Tibial nerve (tissue), 4 donors: ENCODE measurements at places on chromosomes 2 and 18. TPM values are rescaled to one million over a fixed set of nuclear protein-coding genes. Genes with fewer than 3 reads are reported as not detected.

DNA sequence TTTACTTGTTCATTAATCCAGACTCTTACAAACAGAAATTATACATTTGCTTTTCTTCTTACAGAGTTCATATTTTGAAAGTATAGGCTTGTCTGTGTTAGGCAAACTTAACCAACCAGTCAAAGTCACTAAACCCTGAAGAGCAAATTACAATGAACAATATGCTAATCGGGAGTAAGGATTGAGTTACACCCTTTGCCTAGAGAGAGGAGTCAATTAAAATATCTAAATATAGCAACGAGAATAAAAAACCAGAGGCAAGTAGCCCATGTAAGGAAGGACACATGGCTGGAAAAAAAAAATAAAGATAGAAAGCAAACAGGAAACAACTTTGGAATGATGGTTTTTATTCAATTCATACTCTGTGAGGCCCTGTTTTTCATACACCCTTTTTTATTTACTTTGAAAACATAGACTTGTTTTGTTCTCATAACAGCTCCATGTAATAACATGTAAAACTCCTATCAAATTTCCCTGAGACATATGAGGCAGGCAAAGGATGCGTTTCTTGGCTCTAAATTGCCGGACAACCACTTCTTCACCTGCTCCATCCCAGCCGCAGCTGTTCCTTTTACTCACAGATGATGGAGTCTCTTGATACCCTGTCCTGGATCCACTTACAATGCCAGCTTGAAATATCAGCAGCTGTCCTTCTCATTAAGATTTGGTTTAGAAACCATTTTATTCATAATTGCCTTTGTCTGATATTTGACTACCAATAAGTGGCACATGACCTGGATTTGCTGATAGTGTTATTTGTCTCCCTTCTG is 767.7 kb upstream of the GCFC2 start:
- DNase-seq, result no peak

Gene MROH2A
- total RNA-seq, result not detected

Gene CCNYL1
- total RNA-seq, result 15.9 TPM

Gene AQP12A
- total RNA-seq, result not detected

DNA sequence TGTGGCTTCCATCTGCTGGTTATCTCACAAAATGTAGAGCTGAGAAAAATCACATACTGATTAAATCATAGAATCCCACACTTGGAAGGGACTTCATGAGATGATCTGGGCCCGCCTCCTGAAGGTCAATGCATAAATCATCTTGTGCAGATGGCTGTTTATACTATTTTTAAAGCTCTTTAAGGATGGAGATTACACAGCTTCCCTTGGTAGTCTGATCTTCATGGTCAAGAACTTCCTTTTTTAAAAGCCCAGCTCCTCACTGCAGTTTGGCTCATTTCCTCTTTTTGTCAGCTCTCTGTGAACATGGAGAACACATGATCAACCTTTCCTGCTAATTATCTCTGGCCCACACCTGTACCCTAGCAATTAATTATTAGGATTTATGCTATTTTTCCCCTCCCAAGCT is 25.9 kb downstream of the GCG start:
- DNase-seq, result no peak

DNA sequence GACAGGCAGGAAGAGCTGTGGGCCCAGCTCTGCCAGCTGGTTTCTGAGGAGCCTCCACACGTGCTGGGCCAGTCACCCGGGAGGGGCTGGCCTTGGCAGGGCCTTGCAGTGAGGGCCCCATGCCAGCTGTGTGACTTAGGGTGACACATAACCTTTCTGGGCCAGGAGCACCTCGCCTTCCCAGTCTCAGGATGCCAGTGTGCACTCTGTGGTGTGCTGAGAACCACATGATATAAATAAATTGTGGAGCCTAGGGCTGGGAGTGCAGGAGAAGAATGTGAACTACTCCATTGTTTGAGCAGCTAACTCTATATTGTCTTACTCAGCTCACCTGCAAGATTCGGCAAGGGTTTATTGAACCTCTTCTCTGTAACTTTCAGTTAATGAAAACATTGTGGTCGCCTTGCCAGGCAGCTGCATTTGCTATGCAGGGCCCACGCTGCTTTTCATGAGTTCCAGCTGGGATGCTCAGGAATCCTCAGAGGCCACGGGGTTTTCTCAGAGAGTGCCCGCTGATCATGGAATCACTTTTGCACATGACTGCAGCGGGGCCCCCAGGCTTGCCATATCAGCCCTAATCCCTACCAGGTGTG is 222.3 kb downstream of the SH3RF3 start:
- no peak for DNase-seq

DNA sequence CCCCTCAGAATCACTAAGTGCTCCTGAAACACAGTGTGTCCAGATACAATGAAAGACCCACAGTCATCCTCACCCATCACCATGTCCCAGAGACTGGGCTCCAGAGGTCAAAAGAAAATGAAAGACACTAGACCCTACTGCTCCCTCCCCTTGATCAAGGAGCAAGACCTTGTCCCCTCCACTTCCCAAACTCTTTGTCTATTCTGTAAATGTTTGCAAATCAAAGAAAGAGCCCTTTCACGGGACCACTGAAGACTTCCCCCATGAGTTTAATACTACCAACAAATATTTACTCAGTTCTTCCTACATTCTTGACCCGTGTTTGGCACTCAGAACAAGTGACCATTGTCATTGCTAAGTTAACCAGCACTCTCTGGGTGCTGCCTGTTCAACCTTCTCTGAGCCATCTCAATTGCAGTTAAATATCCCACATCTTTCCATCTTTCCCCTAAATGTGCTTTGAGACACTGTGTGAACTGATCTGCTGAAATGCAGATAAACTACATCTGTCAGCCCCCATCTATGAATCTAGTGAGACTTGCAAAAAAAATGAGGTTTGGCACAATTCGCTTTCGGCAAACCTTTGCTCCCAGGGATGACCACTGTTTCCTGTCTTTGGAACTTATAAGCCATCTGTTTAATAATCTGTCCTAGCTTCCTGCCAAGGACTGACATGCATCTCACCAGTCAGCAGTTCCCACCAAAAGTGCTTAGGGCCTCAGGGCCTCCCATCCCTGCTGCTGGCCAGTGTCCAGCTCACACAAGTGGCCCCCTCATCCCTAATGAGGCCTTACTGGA is 170.3 kb downstream of the GFPT1 start:
- no peak for DNase-seq

Gene SP9
- not detected for total RNA-seq

Gene PROC
- not detected for total RNA-seq

DNA sequence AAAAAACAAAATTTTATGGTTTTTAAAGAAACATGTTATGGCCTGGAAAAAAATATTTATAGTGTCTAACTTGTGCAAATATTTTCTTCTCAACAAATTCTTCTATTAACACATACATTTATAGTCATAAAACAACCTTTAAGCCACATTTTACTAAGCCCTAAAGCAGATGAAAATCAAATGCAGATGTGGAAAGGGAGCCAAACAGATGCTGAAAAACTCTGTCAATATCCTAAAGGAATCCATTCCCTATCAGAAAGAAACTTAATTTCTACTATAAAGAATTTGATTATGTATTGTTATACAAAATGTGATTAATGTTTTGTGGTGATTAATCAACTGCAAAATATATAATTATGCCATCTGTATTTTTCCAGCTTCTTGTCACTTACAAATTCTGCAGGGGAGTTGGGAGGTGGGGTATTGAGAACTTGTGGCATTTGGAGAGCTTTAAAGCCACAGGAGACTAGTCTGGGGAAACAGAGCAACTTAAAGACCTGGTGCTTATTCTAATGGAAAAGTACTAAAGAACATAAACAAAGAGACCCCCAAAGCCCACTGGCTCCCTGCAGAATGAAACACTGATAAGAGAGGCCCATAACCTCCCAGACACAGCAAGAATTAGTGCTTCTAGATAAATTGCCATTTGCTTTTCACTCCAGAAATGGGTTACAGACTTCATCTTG is 1721.0 kb upstream of the PIK3C3 start:
- DNase-seq, result no peak

Gene PTPRM
- 92.4 TPM for total RNA-seq

GRCh38 chr18:47788621-47789020 is 141.8 kb downstream of the SMAD2 start:
- no peak for DNase-seq

DNA sequence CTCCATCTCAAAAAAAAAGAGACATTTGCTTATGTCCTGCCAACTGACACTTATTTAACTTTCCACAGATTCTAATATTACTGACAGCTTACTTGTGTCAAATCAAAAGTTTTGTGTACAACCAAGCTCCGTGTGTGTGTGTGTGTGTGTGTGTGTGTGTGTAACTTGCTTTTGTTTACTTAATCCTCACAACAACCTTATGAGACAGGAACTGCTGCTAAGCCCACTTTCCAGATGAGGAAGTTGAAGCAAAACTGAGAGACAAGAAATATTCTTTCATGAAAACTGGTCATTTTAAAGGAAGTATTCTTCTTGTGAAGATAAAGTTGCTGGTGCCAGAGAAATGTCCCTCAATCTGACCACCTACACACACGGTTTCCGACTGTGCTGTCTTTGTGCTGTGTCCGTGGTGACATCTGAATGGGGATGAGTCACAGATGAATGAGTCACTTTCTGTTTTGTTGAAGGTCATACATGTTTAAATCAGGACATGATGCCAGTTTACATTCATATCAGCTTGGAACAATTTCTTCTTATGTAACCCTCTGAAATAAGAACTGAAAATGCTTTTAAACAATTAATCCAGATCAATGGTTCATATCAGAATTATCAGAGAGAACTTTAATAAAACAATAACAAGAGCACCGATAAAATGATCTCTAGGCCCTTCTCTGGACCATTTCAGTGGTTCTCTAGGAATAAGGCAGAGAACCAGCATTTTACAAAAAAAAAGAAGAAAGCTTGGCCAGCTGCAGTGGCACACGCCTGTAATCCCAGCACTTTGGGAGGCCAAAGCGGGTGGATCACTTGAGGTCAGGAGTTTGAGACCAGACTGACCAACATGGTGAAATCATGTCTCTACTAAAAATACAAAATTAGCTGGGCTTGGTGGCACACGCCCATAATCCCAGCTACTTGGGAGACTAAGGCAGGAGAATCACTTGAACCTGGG is 95.5 kb downstream of the THNSL2 start:
- DNase-seq, result peak; percentile 6

GRCh38 chr2:18425210-18425703 is 135.2 kb downstream of the RDH14 start:
- no peak for DNase-seq

Gene ARHGEF33
- 4.0 TPM for total RNA-seq

Gene BBS5
- total RNA-seq, result 21.6 TPM

DNA sequence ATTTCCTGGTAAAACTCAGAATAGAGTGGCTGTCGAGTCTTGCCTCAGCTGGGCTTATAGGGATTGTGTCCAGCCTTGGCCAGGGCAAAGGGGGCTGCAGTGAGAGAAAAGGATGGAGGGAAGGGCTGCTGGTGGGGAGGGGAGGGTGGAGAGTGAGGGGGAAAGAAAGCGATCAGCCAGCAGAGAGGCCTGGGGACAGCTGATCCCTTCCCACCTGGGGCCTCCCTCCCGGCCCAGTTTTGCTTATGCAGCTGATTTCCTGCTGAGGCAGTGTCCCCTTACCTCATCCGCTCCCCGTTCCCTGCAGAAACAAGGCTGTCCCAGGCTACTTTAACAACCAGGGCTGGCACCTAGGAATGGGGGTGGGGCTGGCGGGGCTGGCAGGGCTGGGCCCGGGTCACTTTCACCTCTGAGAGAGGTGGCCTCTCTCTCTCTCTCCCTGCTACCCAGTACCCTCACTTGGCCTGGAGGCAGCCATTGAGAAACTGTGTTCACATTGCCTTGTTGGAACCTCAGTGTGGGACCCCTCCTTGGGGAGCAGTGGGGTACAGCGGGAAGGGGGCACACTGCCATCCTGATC is 12.2 kb upstream of the GMPPA start:
- DNase-seq, result no peak

Gene ASB18
- total RNA-seq, result not detected

GRCh38 chr18:68150961-68151360 is 563.9 kb downstream of the TMX3 start:
- no peak for DNase-seq

GRCh38 chr2:62382757-62383156 is 123.2 kb downstream of the TMEM17 start:
- no peak for DNase-seq

Gene PLCD4
- total RNA-seq, result 9.2 TPM

GRCh38 chr2:86081724-86082123 is 24.0 kb downstream of the POLR1A start:
- no peak for DNase-seq

Gene EHD3
- total RNA-seq, result 8.3 TPM

GRCh38 chr2:196546151-196546919 is 93.2 kb upstream of the CCDC150 start:
- DNase-seq, result no peak

Gene SCN1A
- total RNA-seq, result not detected

Gene SPHKAP
- not detected for total RNA-seq

- no peak for DNase-seq
Observed at GRCh38 chr18:75343389-75343788, 84.1 kb downstream of the SMIM21 start.

Gene SOWAHC
- 24.9 TPM for total RNA-seq

Gene CRYBA2
- not detected for total RNA-seq
